Stimulated activated CD8-positive, alpha-beta memory T cell treated with anti-CD3 and anti-CD28 coated beads, Interleukin-7, amount 100 ng/mL, for 48 hours (primary cell): ENCODE measurements at places on chromosomes 11 and 22.

- DNase-seq, result no peak
These were observed 25.4 kb downstream of the PATL1 start for GRCh38 chr11:59643390-59643789.

GRCh38 chr11:133895061-133895479 lies 49.8 kb upstream of the SPATA19 start:
- DNase-seq, result no peak

DNA sequence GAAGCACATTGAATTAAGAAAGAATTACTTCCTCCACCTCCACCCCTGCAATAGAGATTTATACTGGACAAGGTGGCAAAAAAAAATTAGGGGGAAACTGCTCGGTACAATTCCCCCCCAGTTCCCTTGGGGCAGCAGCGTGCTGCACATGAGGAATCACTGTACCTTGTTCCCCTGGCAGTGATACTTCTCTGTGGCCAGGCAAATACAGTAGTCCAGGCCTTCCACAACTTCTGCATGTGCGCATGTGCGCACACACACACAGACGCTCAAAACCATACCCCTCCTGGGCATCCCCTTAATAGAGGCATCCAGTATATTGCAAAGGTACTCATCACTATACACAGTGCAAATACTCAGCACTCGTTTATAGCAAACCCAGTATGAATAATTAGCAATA lies 68.9 kb downstream of the ARFGAP2 start:
- no peak for DNase-seq

GRCh38 chr11:116384407-116384806 lies 388.4 kb downstream of the BUD13 start:
- DNase-seq, result no peak

GRCh38 chr11:63937713-63938478 lies 906 bp upstream of the NAA40 start:
- no peak for DNase-seq

DNA sequence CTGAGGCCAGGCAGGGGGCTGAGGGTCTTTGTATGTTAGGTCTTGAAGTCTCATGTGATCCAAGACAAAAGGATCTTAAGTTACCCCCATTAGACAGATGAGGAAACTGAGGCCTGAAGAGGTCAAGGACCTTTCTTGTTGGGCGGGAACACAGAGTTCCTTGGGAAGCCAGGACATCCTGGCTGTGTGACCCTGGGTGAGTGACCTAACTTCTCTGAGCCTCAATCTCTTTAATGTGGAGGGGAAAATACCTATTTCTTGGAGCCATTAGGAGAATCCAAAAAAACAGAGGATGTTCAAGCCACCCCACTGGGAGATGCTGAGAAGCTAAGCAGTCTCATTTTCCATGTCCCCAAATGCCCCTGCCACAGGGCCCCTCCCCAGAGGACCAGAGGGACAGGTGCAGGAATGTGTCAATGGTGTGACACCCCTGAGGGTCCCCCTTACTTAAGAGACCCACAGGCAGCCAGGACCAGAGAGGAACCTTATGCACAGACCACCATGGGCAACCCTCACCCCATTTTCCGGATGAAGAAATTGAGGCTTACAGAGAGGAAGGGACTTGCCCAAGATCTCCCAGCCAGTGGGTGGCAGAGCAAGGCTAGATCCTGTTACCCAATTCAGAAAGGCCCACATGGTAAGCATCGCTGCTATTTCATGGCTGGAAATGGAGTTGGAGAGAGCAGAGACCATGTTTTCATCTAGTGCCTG lies 8.0 kb downstream of the RAC2 start:
- DNase-seq, result no peak

GRCh38 chr11:2460540-2461252 lies 15.9 kb downstream of the KCNQ1 start:
- no peak for DNase-seq
